ENCODE measurements at places on chromosomes 1 and 21.
A peak's percentile ranks its signal among the peaks of the same experiment; 100 is the strongest.

DNA sequence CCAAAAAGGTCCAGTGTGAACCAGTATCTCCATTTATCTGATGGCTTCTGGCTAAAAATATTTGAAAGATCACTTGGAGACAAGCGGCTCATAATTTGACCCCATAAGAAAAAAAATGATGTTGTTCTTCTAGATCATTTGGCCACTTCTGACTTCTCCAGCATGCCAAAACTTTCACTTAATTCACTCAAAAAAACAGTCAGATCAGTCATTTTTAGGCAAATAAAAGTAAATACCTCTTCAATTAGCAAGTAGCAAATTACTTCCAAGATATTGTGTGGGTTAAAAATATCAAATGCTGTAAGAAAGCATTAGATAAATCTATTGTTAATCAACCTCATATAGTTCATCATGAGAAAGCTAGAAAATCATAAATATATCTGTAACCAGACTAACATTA, 106.0 kb downstream of the ZC3H11B start:
- no peak for DNase-seq

- no peak for DNase-seq
Measured at GRCh38 chr1:181812208-181812607, 249.3 kb downstream of the ZNF648 start.

GRCh38 chr1:93463960-93464359, 16.0 kb downstream of the FNBP1L start:
- DNase-seq = no peak

DNA sequence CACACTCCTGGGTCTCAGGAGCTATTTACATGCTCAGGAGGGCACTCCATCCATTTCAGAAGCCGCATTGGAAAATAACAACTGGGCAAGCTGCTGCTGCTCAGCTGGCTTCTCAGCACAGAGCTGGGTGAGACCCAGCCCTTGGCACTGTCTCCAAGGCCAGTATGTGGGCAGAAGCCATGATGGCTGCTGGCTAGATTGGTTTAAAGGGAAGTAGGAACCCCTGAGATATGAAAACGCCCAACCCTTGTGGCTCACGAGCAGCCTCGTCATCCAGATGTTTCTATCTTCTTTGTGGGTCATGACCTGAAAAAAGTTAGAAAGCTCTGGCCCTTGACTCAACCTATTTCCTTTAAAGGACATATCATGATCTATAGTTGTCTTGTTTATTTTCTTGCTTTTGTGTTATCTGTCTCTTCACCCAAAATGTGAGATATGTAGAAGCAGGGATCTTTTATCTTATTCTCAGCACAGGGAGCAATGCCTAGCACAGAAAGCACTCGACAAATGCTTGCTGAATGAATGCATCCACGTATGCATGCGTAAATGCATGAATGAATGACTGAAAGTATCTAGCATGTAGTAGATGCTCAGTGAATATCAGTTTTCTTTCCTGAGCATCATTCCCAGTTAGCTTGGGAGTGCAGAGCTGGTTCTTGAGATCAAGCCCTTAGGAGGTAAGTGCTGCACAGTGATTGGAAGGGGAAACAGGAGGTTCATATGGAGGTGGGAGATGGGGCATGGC, 11.6 kb downstream of the MYBPH start:
- no peak for DNase-seq

DNA sequence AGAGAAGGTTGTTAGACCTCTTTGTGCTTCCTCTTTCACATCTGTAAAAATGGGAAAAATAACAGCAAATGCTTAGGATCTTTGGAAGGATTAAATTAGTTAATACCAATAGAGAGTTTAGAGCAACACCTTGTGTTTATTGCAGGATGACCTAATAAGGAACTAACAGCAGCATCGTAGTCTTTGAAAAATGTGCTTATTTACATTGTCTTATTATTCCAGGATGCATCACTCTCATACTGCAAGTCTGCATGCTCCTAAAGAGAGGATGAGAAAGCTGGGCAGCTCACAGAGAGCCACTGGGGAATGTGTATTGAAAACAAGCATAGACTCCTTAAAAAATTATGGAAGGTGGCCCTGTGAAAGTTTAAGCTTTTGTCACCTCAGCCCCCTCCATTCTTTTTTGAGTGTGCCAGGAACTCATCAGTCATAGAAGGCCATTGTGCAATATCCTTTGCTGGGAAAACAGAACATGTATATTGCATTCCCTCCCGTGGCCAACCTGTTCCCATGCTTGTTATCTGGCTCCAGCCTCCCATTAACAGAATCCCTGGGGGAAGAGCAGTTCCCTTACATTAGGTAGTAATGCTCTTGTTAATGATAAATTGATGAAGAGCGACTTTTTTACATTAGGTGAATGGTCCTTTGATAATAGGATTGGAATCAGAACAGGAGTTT, 180.7 kb downstream of the ZNF326 start:
- DNase-seq = no peak

GRCh38 chr1:201261771-201262547, 21.3 kb upstream of the PKP1 start:
- DNase-seq = no peak

GRCh38 chr1:207833956-207834660, 76.8 kb downstream of the CD34 start:
- DNase-seq = no peak

DNA sequence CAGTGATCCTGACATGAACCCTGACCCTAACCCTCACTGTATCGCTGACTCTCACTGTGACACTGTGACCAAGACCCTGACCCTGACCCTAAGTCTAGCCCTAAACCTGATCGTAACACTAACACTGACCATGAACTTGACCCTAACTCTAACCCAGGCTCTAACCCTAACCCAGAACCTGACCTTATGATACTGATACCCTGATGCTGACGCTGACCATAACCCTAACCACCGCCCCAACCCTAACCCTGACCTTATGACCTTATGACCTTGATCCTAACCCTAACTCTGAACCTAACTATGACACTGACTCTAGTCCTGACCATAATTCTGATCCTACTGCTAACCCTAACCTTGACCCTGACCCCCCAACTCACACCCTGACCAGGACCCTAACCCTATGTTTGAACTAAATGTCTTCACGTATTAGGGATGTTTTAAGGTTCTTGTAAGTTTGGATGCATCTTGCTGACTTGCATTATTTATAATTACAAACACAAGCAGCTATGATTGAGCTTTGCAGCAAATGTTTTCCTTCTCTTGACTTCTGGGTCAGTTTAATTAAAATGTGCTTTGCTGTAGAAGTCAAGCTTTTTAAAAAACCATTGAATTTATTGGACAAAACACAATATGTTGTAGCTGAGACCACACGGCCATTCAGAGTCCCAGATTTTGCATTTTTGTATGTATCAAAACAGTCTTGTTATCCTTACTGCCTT, 23.9 kb upstream of the PRSS38 start:
- no peak for DNase-seq

DNA sequence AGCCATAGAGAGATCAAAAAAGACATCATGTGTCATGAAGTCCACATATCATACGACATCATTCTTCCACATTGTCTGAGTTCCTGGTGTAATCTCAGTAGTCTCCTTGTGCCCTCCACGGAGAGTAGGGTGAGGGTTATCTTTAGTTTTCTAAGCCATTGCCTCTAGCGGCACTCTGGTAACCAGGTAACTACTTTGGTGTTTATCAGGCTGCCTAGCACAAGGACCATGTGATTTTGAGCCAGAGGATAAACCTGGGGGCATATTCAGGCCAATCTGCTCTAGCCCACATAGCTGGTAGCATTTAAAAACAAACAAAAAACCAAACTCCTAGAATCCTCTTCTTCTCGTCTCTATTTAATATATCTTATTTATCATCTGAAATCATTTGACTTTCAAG, 147.4 kb downstream of the GDAP2 start:
- DNase-seq = no peak

GRCh38 chr21:35508139-35508888, 459.2 kb upstream of the RUNX1 start:
- DNase-seq = peak; percentile 13

GRCh38 chr21:44618504-44618903, 6.6 kb downstream of the KRTAP10-8 start:
- no peak for DNase-seq

- DNase-seq = no peak
Measured at GRCh38 chr1:84853741-84854721, 39.0 kb downstream of the LPAR3 start.

- DNase-seq = no peak
Measured at GRCh38 chr1:72432645-72433267, 150.4 kb upstream of the NEGR1 start.

DNA sequence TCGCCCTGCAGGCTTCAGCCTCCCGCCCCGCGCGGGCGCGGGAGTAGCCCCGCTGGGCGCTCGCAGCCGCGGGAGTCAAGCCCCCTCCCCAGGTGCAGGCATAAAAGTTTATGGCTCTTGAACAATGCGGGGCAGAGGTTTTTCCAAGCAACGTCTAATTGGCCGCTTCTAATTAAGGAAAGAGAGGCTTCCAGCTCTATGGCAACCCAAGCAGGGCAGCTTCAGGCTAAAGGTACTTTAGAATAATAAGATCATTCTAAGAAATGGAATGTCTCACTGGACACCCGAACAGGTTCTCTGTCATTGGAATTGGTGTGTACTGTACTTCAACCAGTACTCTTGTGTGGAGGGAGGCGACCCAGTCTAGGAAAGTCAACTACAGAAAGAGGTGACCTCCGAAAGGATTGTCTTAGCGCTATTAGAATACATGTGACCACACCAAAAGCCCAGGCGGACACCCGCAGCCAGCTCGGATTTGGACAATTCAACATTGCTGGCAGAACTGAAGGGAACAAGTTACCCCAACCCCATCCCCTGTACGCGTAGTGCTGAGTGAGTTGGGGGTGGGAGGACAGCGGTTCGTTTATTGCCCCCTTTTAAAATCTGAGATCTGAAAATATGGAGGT, 12.5 kb downstream of the NR5A2 start:
- DNase-seq = no peak

DNA sequence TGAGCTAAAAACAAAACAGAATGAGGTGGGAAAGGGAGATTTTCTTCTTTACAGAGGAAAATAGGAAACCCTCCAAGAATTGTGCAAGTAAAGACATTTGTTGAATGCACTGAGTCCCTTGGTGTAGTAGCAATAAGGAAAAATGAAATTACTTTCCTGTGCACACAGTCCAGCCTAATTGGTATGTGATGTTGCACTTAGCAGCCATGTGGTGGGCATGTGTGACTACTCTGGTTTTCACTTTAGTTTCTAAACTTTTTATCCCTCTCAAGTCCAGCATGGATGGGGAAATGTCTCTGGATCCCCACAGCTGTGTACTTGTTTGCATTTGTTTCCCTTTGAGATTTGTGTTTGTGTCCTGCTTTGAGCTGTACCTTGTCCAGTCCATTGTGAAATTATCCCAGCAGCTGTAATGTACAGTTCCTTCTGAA, 7.1 kb upstream of the AGO3 start:
- DNase-seq = no peak

GRCh38 chr1:66134004-66134403, 341.3 kb downstream of the PDE4B start:
- no peak for DNase-seq

DNA sequence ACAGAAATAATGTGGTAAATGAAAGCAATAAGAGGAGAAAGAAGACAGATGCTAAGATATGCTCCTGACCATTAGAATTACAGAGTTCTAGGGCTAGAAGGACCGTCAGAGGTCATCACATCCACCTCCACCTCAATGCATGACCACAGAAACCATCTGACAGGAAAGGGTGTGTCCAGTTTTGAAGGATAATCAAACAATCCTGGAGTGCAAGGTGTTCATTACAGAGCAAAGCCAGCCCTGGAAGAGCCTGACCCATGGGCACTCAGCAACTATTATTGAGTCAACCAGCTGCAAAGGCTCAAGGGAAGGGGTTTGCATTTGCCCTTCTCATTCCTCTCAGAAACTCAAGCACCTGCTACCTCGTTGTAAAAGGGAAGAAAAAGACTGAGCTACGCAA, 46.4 kb downstream of the TOR1AIP2 start:
- no peak for DNase-seq

- DNase-seq = peak; percentile 35
Measured at GRCh38 chr1:35807614-35808449, at the start of gene AGO4. TSS of gene AGO4 (plus strand) at chr1:35808016. CDS start at chr1:35808417, 401 bp downstream.

- DNase-seq = no peak
Measured at GRCh38 chr1:194929357-194929756, 1678.9 kb downstream of the KCNT2 start.

- no peak for DNase-seq
Measured at GRCh38 chr1:94284476-94284875, 47.1 kb upstream of the ARHGAP29 start.

GRCh38 chr1:35863881-35864625, 19.0 kb upstream of the AGO1 start:
- no peak for DNase-seq

DNA sequence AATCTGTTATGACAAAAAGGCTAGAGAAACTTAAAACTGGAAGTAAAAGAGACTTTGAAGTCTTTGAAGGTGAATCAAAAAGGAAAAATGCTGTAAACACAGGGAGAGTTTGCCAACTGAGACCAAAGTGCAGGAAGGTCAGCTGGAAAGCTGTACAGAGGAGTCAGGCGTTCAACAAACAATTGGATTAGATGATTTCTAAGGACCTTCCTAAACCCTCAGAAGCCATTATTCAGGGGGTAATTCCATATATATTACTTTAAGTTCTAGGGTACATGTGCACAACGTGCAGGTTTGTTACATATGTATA, 156.8 kb downstream of the ZBTB18 start:
- DNase-seq = no peak

GRCh38 chr1:203063287-203063686, 22.5 kb downstream of the MYOG start:
- no peak for DNase-seq

GRCh38 chr1:61187352-61188086, 105.2 kb downstream of the NFIA start:
- DNase-seq = no peak

DNA sequence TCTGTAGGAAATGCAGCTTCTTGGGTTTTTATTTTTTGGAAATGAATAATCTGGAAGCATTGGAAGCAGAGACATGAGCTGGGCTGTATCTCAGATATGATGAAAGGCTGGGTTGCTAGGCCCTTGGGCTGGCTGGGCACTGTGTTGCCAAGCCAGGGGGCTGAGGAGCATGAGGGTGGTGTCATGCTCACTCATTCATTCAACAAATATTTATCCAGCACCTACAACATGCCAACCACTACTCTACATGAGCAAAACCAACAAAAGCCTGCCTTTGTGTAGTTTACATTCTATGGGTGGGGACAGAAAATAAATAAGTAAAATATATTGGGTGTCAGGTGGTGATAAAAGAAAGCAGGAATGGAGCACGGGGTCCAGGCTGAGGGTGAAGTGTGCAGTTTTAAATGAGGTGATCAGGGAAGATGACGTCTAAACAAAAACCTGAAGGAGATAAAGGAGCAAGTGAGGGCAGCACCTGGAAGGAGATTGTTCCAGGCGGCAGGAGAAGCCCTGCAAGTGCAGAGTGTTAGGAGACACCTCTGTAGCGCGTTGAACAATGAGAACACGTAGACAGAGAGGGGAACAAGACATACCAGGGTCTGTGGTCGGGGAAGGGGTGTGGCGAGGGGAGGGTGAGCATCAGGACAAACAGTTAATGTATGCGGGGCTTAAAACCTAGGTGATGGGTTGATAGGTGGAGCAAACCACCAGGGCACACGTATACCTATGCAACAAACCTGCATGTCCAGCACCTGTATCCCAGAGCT, 10.9 kb downstream of the TAGLN2 start:
- no peak for DNase-seq

- DNase-seq = no peak
Measured at GRCh38 chr1:225554216-225554812, 98.6 kb downstream of the ENAH start.

Data from nucleus accumbens (tissue), 56 donors.